ENCODE measurements at places on chromosomes 7 and 10. TPM values are rescaled to one million over a fixed set of nuclear protein-coding genes. Genes with fewer than 3 reads are reported as not detected.

- H3K27me3 ChIP-seq, result no peaks in the 10 kb centered on the region
- peak overlapping the region; percentile 40 for H3K4me3 ChIP-seq
- H3K4me1 ChIP-seq, result 0 out of 2 replicates have a peak, but pooled peaks cover 4% of the 10 kb centered on the region
- no peak for DNase-seq
- no peak overlapping the region for H3K27ac ChIP-seq
Measured at GRCh38 chr7:73668103-73668885, 663 bp downstream of the VPS37D start.

- no peak for DNase-seq
Measured at GRCh38 chr10:23318359-23318758, 26.2 kb downstream of the C10orf67 start.

DNA sequence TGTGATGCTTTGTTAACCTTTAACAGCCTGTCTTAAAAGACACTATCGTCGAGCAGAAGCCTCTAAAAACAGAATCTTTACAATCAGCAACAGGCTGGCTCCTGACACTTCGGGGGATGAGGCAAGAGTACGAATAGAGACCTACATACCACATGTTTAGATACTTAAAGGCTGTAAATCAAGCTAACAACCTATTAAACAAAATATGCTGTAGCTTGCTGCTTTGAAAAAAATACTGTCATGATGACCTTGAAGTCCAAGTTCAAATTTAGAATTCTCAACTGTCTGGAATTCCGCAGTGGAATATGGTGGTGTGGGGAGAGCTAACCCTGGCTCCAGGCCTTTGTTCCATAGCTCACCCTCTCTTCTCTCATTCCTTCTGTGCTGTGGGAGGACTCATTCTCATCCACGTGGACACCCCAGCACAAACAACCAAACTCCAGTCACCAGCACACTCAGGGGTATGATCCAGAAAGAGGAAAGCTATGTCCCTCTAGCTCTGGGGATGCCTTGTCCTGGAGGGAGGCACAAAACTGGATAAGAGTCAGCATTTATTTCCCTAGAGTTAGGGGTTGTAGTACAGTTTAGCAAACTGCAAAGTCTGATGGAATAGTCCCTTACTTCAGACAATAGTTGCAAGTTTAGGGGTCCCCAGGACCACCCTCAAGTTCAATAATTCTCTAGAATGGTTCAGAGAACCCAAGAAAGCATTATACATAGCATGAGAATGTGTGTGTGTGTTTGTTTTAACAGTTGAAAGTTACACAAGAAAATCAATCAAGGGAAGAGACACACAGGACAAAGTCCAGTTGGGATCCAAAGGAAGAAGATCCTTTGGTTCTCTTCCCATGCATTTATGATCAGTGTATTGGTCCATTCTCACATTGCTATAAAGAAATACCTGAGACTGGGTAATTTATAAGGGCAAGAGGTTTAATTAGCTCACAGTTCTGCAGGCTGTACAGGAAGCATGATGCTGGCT is 196.1 kb upstream of the SVIL start:
- no peak for DNase-seq
- H3K27me3 ChIP-seq, result no peaks in the 10 kb centered on the region
- H3K36me3 ChIP-seq, result no peaks in the 10 kb centered on the region
- no peak overlapping the region for H3K27ac ChIP-seq
- no peak overlapping the region for H3K4me3 ChIP-seq

DNA sequence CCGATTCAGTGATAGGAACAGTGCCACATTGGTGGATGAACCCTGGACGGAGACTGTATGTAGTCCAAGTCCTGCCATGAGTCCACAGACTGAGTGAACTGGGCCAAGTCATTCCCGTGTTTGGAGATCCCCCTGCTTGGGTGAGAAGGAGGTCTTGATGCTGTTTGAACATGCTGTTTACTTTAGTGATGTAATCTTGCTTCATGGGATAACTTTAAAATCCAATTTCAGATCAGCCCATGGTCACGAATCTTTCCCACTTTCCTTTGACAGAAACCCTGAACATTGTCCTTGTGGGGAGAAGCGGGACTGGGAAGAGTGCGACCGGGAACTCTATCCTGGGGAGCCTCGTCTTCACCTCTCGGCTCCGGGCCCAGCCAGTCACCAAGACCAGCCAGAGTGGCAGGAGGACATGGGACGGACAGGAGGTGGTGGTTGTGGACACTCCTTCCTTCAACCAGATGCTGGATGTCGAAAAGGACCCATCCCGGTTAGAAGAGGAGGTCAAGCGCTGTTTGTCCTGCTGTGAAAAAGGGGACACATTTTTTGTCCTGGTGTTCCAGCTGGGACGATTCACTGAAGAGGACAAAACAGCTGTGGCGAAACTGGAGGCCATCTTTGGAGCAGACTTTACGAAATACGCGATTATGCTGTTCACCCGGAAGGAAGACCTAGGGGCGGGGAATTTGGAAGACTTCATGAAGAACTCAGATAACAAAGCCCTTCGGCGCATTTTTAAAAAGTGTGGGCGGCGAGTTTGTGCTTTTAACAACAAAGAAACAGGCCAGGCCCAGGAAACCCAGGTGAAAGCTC is 26.6 kb downstream of the GIMAP8 start:
- no peak overlapping the region for H3K27ac ChIP-seq
- no peaks in the 10 kb centered on the region for H3K4me1 ChIP-seq
- DNase-seq, result no peak
- H3K36me3 ChIP-seq, result no peaks in the 10 kb centered on the region
- H3K4me3 ChIP-seq, result no peak overlapping the region
- H3K27me3 ChIP-seq, result peaks cover 95% of the 10 kb centered on the region

DNA sequence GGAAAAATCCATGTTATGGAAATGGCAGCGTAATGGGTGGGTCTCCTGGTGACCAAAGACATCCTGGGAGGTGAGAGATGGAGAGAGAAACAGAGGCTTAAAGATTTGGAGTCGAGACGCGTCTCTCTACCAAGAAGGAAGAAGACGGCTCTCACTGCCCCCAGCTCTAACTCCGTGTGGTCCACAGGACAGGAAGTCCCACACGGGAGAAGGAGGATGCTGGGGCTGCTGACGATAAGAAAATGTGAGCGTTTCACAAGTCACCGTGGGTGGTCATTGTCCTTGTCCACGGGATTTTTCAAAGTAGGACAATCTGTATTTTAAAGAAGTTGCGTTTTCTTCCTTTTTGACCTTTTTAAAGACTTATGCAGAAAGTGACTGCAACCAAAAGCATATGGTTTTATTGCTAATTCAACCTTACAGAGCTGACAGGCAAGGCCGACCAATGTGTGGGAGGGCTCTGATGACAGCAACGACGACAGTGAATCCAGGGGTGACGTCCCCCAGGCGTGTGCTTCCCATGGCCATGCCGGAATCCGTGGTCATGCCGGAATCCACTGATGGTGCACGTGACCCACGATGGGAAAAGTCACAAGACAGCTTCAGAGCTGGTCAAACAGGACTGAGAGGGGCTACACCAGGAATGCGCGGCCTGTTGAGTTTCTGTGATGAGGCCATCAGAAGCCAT is 341.2 kb downstream of the PTPRN2 start:
- H3K4me3 ChIP-seq, result no peak overlapping the region
- H3K4me1 ChIP-seq, result no peaks in the 10 kb centered on the region
- H3K27me3 ChIP-seq, result peaks cover 57% of the 10 kb centered on the region

GRCh38 chr7:16421333-16422102 is at the start of gene CRPPA:
Gene CRPPA (minus strand): TSS chr7:16421538. CDS start chr7:16421322, 216 bp downstream.
- peak within 1 kb of the TSS; percentile 68 for H3K4me3 ChIP-seq
- H3K27ac ChIP-seq, result peak within 1 kb of the TSS; percentile 89
- no peaks in the 10 kb centered on the region for H3K36me3 ChIP-seq
- peaks cover 49% of the 10 kb centered on the region for H3K4me1 ChIP-seq
- H3K27me3 ChIP-seq, result no peaks in the 10 kb centered on the region
- peak; percentile 81 for DNase-seq

- DNase-seq, result peak; percentile 88
- no peaks in the 10 kb centered on the region for H3K27me3 ChIP-seq
- peak overlapping the region; percentile 39 for H3K4me3 ChIP-seq
- H3K27ac ChIP-seq, result peak overlapping the region; percentile 92
- peaks cover 43% of the 10 kb centered on the region for H3K36me3 ChIP-seq
- peaks cover 70% of the 10 kb centered on the region for H3K4me1 ChIP-seq
Measured at GRCh38 chr7:55133630-55134358, 115.0 kb downstream of the EGFR start.

DNA sequence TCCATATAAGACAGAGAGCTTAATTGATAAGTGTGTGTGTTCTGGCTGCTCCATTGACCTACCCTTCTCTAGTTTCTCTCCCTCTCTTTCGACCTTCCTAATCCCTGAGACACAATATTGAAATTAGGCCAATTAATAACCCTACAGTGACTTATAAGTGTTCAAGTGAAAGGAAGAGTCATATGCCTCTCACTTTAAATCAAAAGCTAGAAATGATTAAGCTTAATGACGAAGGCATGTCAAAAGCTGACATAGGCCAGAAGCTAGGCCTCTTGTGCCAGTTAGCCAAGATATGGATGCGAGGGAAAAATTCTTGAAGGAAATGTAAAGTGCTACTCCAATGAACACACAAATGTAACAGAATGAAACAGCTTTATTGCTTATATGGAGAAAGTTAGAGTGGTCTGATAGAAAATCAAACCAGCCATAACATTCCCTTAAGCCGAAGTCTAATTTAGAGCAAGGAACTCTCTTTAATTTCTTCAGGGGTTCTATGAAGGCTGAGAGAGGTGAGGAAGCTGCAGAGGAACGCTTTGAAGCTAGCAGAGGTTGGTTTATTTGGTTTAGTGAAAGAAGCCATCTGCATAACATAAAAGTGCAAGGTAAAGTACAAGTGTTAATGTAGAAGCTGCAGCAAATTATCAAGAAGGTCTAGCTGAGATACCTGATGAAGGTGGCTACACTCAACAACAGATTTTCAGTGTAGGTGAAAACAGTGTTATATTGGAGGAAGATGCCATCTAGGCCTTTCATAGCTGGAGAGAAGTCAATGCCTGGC is 53.8 kb downstream of the ST7 start:
- H3K4me3 ChIP-seq, result no peak overlapping the region
- H3K27me3 ChIP-seq, result no peaks in the 10 kb centered on the region
- no peak overlapping the region for H3K27ac ChIP-seq
- H3K4me1 ChIP-seq, result no peaks in the 10 kb centered on the region
- no peaks in the 10 kb centered on the region for H3K36me3 ChIP-seq

- H3K27ac ChIP-seq, result peak overlapping the region; percentile 63
- no peaks in the 10 kb centered on the region for H3K27me3 ChIP-seq
- peak overlapping the region; percentile 98 for H3K4me3 ChIP-seq
- DNase-seq, result peak; percentile 64
- peaks cover 14% of the 10 kb centered on the region for H3K4me1 ChIP-seq
- no peaks in the 10 kb centered on the region for H3K36me3 ChIP-seq
Measured at GRCh38 chr10:930625-931325, 730 bp downstream of the LARP4B start.

Gene AKR1C8
- total RNA-seq, result 2.7 TPM

Gene STK31
- total RNA-seq, result 0.48 TPM

Gene ZCCHC24
- total RNA-seq, result 6.0 TPM

Gene MGMT
- total RNA-seq, result 28.1 TPM

Data from PC-9 (cell line).